ENCODE measurements at places on chromosomes 2 and 18.

- DNase-seq = no peak
- H3K4me1 ChIP-seq = peaks cover 57% of the 10 kb centered on the region
- no peak overlapping the region for H3K4me3 ChIP-seq
- H3K36me3 ChIP-seq = peaks cover 18% of the 10 kb centered on the region
- H3K27ac ChIP-seq = no peak overlapping the region
These were observed 35.9 kb downstream of the EPC2 start for GRCh38 chr2:148680462-148680861.

- no peaks in the 10 kb centered on the region for H3K27me3 ChIP-seq
- peaks cover 11% of the 10 kb centered on the region for H3K4me1 ChIP-seq
- no peak overlapping the region for H3K27ac ChIP-seq
- H3K36me3 ChIP-seq = peaks cover 27% of the 10 kb centered on the region
These were observed 73.0 kb upstream of the GRB14 start for GRCh38 chr2:164694275-164694695.

GRCh38 chr2:241007111-241007510, 8.7 kb downstream of the SNED1 start:
- DNase-seq = no peak
- peaks cover 9% of the 10 kb centered on the region for H3K4me1 ChIP-seq
- H3K36me3 ChIP-seq = peaks cover 7% of the 10 kb centered on the region

GRCh38 chr2:66895206-66895605, 460.3 kb downstream of the MEIS1 start:
- H3K27me3 ChIP-seq = no peaks in the 10 kb centered on the region
- no peak overlapping the region for H3K4me3 ChIP-seq
- no peaks in the 10 kb centered on the region for H3K36me3 ChIP-seq
- no peak overlapping the region for H3K27ac ChIP-seq
- no peaks in the 10 kb centered on the region for H3K4me1 ChIP-seq
- DNase-seq = no peak

GRCh38 chr2:31247711-31248110, 13.8 kb downstream of the EHD3 start:
- H3K27me3 ChIP-seq = no peaks in the 10 kb centered on the region
- H3K36me3 ChIP-seq = peaks cover 42% of the 10 kb centered on the region
- no peak overlapping the region for H3K27ac ChIP-seq
- peaks cover 20% of the 10 kb centered on the region for H3K4me1 ChIP-seq
- DNase-seq = no peak

DNA sequence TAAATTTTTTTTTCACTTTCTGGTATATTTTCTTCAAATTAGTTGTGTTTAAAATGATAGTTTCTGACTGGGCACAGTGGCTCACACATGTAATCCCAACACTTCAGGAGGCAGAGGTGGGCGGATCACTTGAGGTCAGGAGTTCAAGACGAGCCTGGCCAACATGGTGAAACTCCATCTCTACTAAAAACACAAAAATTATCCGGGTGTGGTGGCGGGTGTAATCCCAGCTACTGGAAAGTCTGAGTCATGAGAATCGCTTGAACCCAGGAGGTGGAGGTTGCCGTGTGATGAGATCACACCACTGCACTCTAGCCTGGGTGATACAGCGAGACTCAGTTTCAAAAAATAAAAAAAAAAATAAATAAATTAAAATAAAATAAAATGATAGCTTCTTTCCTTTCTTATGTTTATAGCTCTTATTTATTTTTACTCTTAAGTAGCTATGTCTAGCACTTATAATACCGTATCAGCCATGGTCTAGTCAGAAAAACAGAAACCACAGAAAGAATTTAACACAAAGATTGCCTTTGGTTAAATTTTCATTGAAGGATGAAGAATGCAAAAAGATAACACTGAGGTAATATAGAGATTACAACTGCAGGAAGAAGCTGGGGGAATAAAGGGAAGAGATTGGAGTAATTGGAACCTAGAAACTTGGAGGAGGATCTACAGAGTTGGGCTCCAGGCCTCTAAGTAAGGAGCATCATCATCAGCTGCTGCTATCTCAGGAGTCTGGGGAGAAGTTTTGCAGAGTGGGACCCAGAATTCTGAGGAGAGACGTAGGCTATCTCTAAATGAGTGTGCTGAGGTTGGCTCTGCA, 54.7 kb upstream of the MBOAT2 start:
- no peak overlapping the region for H3K27ac ChIP-seq
- no peaks in the 10 kb centered on the region for H3K36me3 ChIP-seq
- peaks cover 5% of the 10 kb centered on the region for H3K27me3 ChIP-seq
- no peak overlapping the region for H3K4me3 ChIP-seq
- no peak for DNase-seq
- H3K4me1 ChIP-seq = no peaks in the 10 kb centered on the region

DNA sequence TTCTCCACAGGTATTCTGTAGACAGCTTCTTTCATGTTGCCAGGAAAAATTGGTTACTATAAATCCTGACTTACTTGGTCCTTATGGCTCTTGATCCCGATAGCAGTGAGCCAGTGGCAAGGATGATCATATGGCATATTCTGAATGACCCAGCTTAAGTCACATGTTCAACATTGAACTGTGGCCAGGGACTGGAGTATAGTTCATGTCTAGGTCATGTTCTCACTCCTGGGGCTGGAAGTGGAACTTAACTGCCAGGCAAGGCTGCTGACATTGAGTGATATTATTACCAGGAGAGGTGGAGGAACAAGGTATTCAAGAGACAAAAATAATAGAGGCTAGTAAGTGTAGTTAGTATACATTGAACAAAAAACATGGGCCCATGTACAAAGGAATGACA, 26.2 kb downstream of the R3HDM1 start:
- peaks cover 19% of the 10 kb centered on the region for H3K36me3 ChIP-seq
- H3K27ac ChIP-seq = peak overlapping the region; percentile 74
- H3K27me3 ChIP-seq = no peaks in the 10 kb centered on the region
- peaks cover 24% of the 10 kb centered on the region for H3K4me1 ChIP-seq

GRCh38 chr18:76951456-76952247, 129.3 kb downstream of the ZNF236 start:
- no peaks in the 10 kb centered on the region for H3K27me3 ChIP-seq
- peaks cover 2% of the 10 kb centered on the region for H3K4me1 ChIP-seq
- no peak overlapping the region for H3K27ac ChIP-seq
- no peak for DNase-seq
- no peak overlapping the region for H3K4me3 ChIP-seq

GRCh38 chr2:101400048-101400447, 12.7 kb upstream of the CREG2 start:
- no peak for DNase-seq
- peaks cover 6% of the 10 kb centered on the region for H3K27me3 ChIP-seq
- no peaks in the 10 kb centered on the region for H3K36me3 ChIP-seq
- peak overlapping the region; percentile 25 for H3K4me3 ChIP-seq

DNA sequence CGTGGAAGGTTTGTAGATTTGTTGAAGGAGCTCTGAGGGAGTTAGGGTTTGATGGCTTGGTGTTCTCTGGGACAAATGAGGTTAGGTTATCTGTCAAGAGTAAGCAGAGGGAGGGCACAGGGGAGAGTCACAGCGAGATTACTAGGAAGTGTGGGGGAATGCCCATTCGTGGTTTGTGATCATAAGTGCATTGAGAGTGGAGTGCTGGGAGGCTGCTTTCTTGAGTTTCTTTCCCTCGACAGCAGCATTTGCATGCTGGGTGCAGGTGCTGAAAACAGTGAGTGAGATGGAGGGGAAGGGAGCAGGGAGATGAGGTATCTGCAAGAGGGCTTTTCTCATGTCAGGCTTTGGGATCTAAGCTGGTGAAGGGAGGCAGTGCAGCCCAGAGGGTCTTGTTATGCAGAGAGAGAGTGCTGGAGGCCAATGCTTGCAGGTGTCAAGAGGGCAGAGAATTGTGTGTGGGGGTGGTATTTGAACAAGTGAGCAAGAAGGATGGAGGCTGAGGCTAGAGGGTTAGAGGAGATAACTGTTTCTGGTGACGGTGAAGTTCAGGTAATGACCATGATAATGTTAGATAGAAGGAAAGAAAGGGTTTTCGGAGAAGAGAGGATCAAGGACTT, 8.8 kb downstream of the RALB start:
- no peaks in the 10 kb centered on the region for H3K27me3 ChIP-seq
- H3K27ac ChIP-seq = no peak overlapping the region
- H3K36me3 ChIP-seq = peaks cover 41% of the 10 kb centered on the region
- peak; percentile 83 for DNase-seq
- no peak overlapping the region for H3K4me3 ChIP-seq
- peaks cover 40% of the 10 kb centered on the region for H3K4me1 ChIP-seq

DNA sequence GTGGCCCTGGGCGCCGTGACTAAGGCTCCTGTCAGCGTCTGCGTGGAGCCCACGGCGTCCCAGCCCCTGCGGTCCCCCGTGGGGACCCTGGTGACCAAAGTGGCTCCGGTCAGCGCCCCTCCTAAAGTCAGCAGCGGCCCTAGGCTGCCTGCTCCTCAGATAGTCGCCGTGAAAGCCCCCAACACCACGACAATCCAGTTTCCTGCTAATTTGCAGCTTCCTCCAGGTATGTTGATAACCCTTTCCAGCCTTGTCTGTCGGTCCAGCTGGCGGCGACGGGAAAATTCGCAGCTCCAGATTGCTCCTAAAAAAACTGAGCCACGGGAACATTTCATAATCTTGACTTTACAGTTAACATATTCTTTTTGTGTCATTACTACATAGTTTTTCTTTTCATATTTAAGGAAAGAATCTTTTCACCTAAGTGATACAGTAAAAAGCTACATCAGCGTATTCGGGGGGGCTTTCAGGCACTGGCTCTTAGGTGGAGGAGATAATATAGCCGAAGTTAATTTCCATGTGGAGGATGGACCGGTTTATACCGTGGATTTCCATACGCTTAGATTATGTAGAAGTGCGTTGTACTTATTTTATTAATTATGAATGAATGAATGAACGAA, 916 bp downstream of the TAF4B start:
- peak overlapping the region; percentile 95 for H3K4me3 ChIP-seq
- peak overlapping the region; percentile 94 for H3K27ac ChIP-seq
- peaks cover 3% of the 10 kb centered on the region for H3K36me3 ChIP-seq
- peaks cover 26% of the 10 kb centered on the region for H3K4me1 ChIP-seq
- H3K27me3 ChIP-seq = no peaks in the 10 kb centered on the region
- no peak for DNase-seq

- no peak for DNase-seq
- peaks cover 56% of the 10 kb centered on the region for H3K27me3 ChIP-seq
- H3K4me3 ChIP-seq = no peak overlapping the region
- peaks cover 13% of the 10 kb centered on the region for H3K36me3 ChIP-seq
- H3K27ac ChIP-seq = no peak overlapping the region
- peaks cover 52% of the 10 kb centered on the region for H3K4me1 ChIP-seq
These were observed 129.3 kb downstream of the HDAC4 start for GRCh38 chr2:239271471-239271870.

DNA sequence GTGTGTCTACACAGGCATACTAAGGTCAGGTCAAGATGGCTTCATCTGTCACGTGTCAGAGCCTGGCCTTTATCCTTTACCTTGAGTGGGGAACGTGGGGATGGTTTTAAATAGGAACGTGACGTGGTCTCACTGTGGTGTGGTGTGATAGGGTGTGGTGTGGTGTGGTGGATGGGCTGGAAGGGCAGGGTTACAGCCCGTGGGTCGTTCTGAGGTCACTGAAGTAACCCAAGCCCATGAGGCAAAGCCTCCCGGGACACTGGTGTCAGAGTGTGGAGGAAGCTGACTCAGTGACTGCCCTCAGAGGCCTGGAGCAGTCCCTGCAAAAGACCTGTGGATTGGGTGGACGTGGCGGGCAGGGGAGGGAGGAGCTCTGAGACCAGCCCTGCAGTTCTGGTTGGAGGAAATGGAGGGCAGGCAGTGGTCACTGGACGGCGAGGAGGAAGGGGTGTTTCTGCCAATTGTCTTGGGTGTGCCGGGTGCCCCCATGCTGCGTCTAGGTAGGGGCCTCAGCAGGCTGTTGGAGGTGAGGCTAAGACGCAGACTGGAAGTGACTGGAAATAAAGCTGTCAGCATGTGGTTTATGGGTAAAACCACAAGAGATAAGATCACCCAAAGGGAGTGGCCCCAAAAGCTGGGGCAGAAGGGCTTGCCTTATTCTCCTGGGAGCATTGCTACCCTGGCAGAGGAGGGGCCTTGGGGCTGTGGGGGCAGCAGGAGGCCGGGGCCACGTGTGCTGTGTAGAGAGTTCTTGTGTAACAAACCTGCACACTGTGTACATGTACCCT, 84.8 kb downstream of the SH3RF3 start:
- H3K27ac ChIP-seq = peak overlapping the region; percentile 83
- DNase-seq = peak; percentile 76
- peaks cover 6% of the 10 kb centered on the region for H3K36me3 ChIP-seq
- peaks cover 6% of the 10 kb centered on the region for H3K27me3 ChIP-seq
- H3K4me3 ChIP-seq = peak overlapping the region; percentile 42

GRCh38 chr18:78514910-78515670, 464.5 kb upstream of the SALL3 start:
- no peaks in the 10 kb centered on the region for H3K27me3 ChIP-seq
- DNase-seq = no peak
- no peak overlapping the region for H3K27ac ChIP-seq
- H3K4me3 ChIP-seq = no peak overlapping the region

DNA sequence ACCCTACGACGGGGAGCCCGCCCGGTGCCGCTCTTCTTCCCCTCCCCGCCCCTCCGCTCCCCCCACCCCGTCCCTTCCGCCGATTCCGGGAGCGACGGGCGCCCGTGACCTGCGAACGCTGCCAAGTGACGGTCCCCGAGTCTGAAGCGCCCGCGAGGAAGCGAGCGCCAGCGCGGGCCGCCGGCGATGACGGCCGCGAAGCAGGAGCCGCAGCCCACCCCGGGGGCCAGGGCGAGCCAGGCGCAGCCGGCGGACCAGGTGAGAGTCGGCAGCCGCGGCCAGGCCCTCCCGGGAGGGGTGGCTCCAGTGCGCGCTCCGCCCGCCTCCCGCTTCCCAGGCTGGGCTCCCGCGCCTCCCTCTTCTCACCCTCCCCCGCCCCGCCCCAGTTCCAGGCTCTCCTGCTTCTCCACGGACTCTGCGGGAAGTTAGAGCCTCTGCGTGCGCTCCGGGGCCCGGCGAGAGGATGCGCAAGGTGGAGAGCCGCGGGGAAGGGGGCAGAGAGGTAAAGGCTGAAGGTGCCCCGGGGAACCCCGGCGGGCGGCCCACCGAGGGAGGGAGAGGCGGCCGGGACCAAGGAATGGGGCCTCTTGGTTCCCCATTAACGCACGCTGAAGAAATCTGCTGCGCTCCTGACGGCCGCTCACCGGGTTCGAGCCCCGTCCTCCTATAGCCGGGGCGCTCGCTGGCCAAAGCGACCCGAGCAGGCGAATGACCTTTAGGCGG, 719.5 kb downstream of the DPP10 start:
- no peak overlapping the region for H3K27ac ChIP-seq
- H3K4me3 ChIP-seq = no peak overlapping the region
- H3K36me3 ChIP-seq = no peaks in the 10 kb centered on the region

GRCh38 chr2:64750817-64751285, 97.1 kb upstream of the SERTAD2 start:
- peak overlapping the region; percentile 95 for H3K27ac ChIP-seq
- H3K4me3 ChIP-seq = peak overlapping the region; percentile 95
- DNase-seq = peak; percentile 98
- no peaks in the 10 kb centered on the region for H3K36me3 ChIP-seq
- H3K4me1 ChIP-seq = peaks cover 12% of the 10 kb centered on the region

- peaks cover 75% of the 10 kb centered on the region for H3K4me1 ChIP-seq
- peaks cover 11% of the 10 kb centered on the region for H3K36me3 ChIP-seq
- DNase-seq = no peak
- no peak overlapping the region for H3K4me3 ChIP-seq
These were observed 67.7 kb downstream of the HPCAL1 start for GRCh38 chr2:10370390-10370789.
